ENCODE measurements at places on chromosomes 3 and 15.

- DNase-seq = no peak
These were observed at the start of gene RASL12 for GRCh38 chr15:65067645-65068402. RASL12 (minus strand) TSS chr15:65067991; CDS start chr15:65067835, 156 bp downstream.

DNA sequence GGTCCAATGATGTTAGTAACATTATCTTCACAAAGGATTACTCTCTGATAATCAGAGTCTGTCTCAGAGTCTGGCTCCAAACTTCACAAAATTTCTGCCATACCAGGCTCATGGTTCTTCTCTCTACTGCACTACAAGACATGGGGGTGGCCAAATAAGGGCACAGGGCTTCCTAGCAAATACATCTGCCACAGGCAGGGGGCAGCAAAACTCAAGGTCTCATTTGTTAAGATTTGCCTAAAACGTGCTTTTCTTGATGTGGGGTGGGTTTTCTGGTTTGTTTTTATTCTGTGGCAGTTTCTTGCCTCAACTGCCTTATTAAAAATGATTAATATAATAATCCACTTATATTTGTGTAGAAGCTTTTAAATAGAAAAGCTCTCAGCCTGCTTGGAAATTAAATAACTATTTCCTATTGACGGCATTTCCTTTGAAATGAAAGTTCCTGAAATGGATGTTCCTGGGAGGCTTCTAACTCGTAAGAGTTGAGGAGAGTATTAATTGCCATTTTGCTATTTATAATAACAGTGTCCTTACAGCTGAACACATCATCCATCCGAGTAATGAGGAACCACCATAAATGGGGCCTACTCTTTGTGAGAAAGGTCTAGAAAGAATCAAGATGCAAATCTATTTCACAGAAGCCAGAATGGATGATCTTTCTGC is 53.8 kb downstream of the SST start:
- peak; percentile 22 for DNase-seq

DNA sequence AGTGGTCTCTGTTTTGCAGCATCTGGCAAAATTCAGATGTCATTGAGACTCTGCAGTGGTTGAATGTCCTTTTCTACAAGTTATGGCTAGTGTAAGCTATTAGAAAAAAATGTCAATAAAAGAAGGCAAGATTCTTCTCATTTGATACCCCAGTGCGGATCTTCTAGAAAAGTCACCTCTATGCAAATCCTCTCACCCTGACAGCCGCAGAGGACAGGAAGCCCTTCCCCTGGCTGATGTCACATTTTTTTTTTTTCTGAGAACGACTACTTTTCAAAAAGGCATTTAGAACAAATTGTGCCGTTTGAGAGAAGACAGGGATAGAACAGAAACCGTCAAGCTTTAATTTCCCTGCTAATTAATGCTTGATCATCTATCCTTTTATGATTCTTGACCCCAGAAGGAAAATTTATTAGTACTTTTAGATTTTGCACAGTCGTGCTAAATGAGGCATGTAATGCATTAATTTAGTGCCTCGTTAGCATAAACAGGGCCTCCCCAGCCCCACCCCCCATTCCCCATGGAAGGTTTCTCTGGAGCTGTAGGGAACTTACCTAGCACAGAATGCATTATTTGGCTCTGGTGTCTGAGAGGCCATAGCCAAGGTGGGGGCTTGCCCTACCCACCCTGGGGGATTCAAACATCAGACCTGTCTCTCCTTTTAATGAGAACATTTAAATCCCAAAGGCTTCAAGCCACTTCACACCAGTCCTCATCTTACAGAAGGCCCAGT is 183.8 kb downstream of the OPA1 start:
- no peak for DNase-seq

GRCh38 chr3:106323586-106323985 is 454.8 kb upstream of the CBLB start:
- no peak for DNase-seq

- no peak for DNase-seq
These were observed 38.4 kb upstream of the RBP1 start for GRCh38 chr3:139577909-139578308.

GRCh38 chr3:11014253-11014652 is 21.7 kb downstream of the SLC6A1 start:
- no peak for DNase-seq

DNA sequence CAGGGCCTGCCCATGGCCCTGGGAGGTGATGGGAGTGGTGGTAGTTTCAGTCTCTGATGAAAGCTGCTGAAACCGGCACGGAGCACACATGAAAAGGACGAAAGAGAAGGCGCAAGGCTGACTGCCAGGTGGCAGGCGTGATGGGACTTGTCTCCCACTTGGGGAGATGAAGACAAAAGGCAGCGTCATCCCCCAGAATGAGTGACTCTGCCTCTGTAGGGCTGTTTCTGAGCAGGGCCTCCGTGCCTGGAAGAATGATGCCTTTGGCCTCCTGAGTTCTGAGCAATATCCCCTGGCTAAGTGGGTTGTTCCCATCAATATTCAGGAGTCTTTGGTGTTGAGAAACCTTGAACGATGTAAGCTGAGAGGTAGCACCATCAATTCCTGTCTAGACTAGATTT is 237.8 kb downstream of the OPA1 start:
- DNase-seq = peak; percentile 49

DNA sequence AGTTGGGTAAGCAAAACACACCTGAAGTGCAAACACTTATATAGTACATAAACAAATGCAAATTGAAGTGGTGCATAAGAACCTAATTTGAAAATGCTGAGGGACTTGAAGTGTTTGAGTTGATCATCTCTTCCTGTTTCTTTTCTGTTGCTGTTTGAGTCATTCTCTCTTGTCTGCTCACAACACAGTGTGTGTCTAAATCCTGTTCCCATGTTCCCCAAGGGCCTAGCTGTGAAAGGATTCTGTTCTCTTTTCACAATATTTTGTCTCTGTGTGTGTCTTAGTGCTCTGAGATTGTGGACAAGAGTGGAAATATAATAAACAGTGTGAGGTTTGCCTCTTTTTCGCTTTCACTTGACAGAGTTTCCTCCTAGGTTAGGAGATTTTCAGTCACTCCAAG is 6.1 kb downstream of the CD96 start:
- no peak for DNase-seq

DNA sequence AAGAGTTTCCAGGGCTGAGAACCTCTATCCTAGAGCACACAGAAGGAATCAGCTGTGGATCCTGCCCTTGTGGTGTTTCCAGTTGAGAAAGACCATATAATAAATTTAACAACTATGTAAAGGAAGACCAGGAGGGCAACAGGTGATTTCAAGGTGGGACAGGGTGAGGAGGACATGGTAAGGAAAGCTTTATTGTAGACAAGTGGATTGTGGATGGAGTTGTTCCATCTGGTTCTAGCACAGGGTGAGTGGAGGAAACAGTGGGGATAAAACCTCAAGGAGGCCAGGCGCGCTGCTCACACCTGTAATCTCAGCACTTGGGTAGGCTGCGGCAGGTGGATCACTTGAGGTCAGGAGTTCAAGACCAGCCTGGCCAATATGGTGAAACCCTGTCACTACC is 17.1 kb downstream of the SIAH2 start:
- no peak for DNase-seq

DNA sequence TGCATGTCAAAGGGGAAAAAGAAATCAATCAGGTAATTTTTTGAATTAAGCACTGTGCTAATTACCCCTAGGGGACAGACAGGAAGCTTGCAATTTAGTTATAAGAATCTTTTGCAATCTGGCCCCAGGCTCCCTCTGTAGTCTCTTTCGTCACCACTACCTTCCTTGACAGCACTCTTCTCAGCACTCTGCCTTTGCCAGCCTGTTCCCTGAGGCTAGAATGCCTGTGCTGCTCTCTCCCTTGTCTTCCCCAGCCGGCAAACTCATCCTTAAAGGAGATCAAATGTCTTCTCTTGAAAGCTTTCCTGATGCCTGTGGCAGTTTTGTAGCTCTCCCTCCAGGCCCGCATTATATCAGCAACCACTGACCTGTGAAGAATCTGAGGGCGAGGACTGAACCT is 32.4 kb upstream of the PRTG start:
- no peak for DNase-seq

DNA sequence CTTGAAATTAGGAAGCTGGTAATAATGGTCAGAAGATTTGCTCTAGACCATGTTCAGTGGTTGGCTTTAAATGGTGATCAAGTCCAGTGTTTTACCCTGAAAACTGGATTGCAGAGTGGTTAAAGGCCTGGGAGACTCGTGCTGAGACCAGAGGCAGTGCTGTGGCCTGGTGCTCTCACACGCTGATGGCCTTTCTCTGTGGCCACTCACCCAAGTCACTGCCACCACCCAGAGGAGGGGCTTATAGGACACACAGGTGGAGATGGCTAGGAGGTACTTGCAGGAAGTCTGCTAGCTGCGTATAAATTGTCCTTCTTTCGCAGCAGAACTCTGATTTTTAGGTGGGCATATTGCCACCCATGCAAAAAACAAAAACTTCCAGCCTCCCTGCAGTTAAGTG is 6.2 kb upstream of the EHD4 start:
- no peak for DNase-seq

GRCh38 chr3:17070161-17070959 is 185.6 kb downstream of the PLCL2 start:
- peak; percentile 33 for DNase-seq

DNA sequence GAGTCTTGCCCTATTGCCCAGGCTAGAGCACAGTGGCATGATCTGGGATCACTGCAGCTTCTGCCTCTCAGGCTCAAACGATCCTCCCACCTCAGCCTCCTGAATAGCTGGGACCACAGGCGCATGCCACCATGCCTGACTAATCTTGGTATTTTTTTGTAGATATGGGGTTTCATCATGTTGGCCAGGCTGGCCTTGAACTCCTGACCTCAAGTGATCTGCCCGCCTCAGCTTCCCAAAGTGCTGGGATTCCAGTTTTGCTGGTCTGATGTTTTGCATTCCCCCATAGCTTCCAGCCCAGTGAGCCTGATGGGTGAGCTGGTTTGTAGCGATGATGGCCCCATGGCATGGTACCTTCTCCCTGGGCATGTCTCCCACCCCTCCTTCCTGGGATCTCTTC is 4.7 kb upstream of the MESP1 start:
- DNase-seq = no peak

GRCh38 chr15:44427756-44428724 is 611 bp downstream of the CTDSPL2 start:
- no peak for DNase-seq

DNA sequence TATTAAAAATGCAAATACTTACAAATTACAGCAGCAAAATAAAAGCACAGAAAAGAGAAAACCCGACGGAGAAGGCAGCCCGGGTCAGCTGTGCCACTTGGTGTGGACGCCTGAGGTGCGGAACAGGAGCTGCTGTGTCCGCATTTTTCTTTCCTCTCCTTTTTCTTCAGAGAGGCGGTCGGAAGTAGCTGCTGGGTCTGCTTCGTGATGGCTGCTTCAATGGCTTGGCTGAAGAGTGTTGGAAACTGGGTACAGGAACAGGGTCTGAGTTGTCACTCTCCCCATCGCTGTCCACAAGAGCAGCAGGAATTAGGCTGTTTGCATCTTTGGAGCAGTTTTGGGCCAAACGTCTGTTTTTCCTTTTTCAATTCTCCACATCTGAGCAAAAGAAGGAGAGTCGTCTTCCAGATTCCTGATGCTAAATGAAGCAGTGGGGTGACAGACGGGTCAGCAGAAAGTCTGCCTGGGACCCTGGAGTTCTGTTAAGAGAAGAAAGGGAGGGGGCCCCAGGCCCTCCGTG is 53.5 kb upstream of the ARL8B start:
- DNase-seq = no peak

DNA sequence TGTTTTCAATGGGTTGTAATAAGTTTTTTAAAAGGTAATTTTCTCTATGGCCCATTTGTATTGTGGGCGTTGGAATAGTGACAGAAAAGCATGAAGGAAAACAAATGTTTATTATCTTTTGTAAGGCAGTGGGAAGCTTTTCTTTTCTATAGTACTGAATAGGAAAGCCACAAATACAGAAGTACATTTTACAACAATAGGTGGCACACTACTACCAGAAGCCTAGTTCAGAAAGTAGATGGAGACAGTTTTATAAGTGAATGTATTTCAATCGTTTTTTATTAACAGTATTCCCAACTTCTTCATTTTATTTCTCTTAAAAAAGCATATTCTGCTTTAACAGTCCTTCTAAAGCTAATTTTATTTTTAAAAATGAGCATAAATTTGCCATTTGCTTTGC is 296.7 kb downstream of the PTPRG start:
- peak; percentile 2 for DNase-seq

- DNase-seq = no peak
These were observed 6.1 kb upstream of the RPP14 start for GRCh38 chr3:58299839-58300516.

DNA sequence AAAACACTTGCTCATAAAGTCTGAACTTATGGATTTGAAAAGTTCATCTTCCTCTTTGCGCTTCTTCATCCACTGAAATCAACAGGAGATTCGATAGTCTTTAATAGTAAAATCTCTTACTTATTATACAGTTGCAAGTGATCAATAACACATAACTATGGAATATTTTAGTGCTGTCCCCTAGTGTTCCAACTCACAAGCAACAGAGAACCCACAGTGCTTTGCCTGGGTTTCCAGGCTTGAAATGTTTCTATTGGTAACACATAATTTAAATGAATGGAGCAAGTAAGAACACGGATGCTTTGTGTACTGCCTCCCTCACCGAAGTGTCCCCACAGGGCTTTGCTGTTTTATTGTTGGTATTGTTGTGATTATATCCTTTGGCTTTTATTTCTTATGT is 93.5 kb downstream of the WDR72 start:
- DNase-seq = no peak

DNA sequence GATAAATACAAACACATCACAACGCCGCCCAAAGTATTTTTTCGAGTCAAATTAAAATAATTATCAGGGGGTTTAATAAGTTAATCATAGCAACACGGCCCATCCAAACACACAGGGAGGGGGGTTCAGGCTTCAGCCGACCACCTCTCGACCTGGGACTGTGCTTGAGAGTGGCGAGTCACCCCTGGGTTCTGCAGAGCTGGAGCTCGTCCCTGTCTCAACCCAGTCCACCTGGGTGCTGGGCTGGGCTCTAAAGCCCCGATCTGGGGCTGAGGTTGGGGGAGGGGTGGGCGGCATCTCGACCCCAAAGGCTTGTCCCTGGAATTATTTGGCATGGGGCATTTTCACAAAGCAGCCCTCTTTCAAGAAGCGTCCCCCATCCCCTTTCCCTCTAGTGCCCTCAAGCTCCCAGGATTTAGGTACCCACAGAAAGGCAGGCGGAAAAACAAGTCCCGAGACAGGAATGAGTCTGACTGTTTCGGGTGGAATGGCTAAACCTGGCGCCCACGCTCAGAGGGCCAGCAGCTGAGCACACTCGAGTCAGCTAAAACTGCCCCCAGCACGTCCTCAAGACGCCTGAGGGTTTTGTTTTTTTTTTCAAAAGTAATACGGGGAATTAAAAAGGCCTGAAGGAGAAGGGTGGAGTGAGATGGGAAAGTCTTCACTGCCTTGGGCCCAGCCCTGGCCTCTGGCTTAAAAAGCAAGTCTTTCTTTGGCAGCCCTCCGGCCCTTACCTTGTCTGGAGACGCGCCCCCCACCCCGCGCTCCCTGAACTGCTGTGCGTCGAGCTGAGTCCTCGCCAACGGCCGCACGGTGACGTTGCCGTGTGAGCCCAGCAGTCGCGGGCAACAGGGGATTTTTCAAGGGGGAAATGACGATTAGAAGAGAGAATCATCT is 32.5 kb downstream of the NR2F2 start:
- no peak for DNase-seq

- peak; percentile 15 for DNase-seq
These were observed at the start of gene RASGRP1 for GRCh38 chr15:38564557-38565286. RASGRP1 (minus strand) TSS chr15:38564814; CDS start chr15:38564628, 186 bp downstream.

Measured in NCI-H1694 (cell line).